Activated CD4-positive, alpha-beta T cell treated with anti-CD3 and anti-CD28 coated beads for 4 hours (primary cell): ENCODE measurements at places on chromosomes 11 and 22.
A peak's percentile ranks its signal among the peaks of the same experiment; 100 is the strongest.

GRCh38 chr11:88849368-88849767, 216.4 kb downstream of the GRM5 start:
- no peak for DNase-seq

DNA sequence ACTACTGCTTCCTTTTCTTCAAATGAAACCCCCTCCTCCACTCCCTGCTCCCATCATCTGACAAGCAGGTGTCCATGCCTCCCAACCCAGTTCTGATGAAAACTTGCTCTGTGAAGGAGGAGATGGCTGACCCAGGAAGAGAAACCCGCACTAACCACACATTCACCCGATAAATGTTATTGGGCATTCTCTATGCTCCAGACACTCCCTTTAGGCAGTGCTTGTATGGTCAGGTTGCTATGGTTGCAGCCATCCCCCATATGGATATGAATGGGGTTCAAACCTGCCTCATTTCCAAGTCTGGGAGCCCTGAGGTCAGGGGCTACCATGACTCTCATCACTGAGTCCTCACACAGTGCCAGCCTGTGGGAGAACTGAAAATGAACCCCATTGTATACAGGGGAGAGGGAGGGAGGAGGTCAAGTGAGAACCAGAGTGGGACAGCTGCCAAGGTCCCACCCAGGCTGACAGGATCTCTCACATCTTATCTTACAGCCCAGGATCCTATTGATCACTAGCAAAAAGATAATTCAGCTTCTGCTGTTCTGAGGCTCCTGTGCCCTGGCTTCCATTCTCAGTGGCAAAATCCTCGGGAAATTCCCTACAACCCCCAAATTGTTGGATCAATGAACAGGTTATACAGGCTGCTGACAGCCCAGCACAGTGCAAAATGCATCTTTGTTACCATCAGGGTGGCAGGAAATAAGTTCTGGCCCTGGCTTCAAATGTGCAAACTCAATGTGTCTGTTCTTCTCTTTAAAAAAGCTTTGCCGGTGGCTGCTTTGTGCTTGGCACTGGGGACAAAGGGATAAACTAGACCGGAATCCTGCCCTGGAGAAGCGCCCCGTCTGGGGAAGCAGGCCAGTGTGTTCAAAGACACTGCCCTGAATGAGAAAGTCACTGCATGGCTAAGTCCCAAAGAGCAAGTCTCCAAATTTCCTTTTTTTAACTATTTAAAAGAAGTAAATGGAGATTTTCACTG, 22.7 kb upstream of the ACER3 start:
- DNase-seq = no peak

GRCh38 chr11:2196970-2197770, 25.6 kb upstream of the TH start:
- DNase-seq = peak; percentile 69

GRCh38 chr11:125457814-125458343, 38.2 kb downstream of the FEZ1 start:
- no peak for DNase-seq

DNA sequence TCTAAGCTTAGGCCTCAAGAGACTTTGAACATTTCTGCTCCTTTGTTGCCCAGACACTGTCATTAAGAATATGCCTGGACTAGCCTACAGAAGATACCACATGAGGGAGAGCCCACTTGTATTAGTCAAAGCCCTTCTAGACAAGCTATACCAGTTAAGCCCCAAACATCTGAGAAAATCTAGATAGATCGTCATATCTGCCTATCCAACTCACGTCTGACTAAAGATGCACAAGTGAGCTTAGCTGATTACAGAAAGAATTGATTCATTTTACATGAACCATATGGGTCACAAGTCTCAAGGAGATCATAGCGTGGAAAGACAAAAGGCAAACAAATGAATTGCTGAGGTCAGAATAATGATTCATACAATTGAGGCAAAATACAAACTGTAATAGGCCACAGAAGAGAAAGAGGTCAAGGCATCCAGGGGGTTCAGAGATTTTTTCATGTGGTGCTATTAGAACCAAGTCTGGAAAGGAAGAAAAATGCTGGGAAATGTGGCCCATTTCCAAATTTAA, 1155.5 kb upstream of the TENM4 start:
- no peak for DNase-seq

DNA sequence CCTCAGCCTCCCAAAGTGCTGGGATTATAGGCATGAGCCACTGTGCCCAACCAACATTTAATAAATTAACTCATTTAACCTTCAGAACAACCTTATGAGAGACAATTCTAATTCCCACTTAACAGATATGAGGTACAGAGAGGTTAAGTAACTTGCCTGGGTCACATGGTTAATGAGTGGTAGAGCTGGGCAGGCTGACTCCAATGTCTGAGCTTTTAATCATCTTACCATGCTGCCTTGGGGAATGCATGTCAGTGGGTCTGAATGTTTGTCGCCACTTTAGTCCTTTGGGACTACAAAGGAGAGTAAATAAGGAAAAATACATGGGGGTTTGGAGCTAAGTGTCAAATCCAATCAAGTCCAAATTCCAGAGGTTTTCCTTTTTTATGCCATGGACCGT, 11.2 kb upstream of the PIK3C2A start:
- no peak for DNase-seq

- no peak for DNase-seq
These were observed 32.1 kb downstream of the CACNG2 start for GRCh38 chr22:36671404-36671803.

DNA sequence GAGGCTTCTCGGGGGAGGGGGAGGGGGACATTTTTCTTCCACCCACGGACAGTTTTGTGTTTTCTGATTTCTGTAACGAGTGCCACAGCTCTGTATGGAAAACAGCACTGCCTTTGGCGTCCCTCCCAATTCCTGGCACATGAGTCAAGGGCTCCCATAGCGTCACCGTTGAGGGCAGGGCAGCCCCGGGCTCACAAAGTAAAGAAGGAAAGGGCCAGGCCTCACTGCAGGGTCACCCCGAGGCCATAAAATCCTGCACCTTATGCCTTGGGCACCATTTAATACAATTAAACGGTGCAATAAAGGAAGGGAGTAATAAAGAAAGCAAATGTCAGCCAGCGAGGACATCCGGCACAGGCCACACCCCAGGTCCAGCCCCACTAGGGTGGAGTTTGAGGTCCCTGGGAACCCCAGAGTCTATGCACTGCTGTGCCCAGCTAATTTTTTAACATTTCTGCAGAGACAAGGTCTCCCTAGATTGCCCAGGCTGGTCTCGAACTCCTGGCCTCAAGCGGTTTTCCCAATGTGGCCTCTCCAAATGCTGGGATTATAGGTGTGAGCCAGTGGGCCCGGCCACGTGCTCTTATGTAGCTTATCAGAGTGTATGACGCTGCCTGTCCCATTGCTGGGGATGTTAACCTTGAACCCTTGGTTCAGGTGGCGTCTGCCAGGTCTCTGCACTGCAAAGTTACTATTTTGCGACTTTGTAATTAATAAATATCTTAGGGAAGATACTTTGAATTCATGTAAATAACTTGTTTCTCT, 13.6 kb upstream of the MUC2 start:
- no peak for DNase-seq

DNA sequence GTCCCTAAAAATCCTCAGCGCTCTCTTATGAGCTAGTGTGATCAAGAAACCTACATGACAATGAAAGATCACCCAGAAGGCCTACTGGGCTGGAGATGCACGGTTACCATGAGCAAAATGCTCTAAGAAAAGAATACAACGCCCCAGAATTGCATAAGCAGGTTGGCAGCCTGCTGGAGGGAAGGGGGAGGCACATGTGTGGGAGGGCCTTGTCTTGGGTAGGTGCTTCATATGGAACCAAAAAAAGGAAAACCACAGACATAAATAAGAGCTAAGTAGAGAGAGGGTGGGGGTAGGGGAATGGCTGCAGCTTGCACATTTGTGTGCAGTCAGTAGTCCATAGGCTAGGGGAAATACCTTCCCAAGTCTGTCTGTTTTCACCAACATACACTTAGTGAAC, 2.8 kb downstream of the SIAE start:
- DNase-seq = peak; percentile 39

- no peak for DNase-seq
These were observed 121.2 kb downstream of the ZNF280B start for GRCh38 chr22:22387386-22387736.

GRCh38 chr22:38169116-38169515, 12.5 kb downstream of the PLA2G6 start:
- no peak for DNase-seq

GRCh38 chr11:127238321-127238720, 237.8 kb upstream of the KIRREL3 start:
- no peak for DNase-seq

DNA sequence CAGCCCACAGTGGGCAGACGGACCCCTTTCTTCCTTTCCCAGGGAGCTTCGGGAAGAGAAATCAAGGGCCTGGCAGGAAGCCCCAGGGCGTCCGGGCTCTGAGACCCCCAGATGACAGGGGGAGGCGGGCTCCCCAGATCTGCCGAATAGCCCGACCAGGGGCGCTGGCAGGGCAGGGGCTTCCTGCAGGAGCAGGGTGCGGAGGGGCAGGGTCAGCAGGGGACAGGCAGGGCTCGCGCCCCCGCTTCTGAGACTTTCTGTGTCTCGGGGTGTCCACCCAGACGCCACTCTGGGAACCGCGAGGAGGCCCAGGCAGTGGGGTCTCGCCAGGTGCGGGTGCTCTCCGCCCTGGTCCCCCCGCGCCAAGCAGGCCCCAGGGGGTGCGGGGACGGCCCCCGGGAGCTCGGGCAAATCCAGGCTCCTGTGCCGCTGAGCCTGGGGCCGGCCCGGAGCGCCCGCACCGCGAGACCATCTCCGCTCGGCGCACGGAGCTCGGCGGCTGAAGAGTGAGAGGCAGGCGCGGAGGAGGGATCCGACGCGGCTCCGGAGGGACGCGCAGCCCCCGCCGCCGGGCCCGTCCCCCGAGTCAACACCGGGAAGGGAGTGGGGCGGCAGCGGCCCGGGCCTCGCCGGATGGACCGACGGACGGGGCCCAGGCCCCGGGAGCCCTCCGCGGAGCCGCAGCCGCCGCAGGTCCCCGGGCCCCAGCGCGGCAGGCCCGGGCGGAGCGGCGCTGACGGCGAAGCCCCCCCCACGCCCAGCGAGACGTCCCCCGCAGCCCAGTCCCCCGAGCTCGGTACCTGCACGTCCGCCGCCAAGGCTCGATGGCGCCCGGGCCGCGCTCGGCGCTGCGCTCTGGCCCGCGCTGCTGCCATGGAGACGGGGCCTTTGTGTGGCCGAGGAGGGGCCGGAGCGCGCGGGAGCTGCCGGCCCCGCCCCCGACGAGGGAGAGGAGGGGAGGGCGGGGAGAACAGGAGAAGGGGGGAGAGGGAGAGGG, at the start of gene PLXNB2:
TSS of gene PLXNB2 (minus strand) at position 894 of the 997 bp plus-strand sequence. CDS start 17,062 bp downstream, outside the sequence.
- DNase-seq = no peak

DNA sequence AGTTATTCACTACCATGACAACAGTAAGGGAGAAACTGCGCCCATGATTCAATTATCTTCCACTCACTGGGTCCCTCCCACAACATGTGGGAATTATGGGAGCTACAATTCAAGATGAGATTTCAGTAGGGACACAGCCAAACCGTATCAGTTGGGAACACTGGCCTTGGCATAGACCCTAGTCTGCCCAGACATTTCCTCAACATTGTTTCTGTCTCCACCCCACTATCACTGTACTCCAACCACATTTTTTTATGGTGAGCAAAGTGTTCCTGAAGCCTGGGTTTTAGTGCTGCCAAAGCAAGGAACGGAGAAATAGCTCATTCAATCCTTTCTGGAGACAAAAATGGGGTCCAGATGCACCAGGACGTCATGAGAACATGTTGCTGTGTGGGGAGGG, 122.6 kb upstream of the CCDC179 start:
- no peak for DNase-seq

- no peak for DNase-seq
These were observed 2.0 kb upstream of the EHD1 start for GRCh38 chr11:64880240-64881001.

- DNase-seq = no peak
These were observed 5.6 kb upstream of the UCP2 start for GRCh38 chr11:73988227-73988626.

DNA sequence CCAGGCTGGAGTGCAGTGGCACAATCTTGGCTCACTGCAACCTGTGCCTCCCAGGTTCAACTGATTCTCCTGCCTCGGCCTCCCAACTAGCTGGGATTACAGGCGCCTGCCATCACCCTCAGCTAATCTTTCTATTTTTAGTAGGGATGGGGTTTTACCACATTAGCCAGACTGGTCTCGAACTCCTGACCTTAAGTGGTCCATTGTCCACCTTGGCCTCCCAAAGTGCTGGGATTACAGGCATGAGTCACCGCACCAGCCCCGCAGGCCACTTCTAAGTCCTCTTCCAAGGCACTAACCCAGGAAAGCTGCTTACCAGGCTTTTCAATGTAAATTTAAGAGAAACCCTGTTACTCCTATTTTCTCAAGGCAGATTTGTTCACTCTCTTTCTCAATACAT, 50.4 kb downstream of the DENND5A start:
- no peak for DNase-seq

DNA sequence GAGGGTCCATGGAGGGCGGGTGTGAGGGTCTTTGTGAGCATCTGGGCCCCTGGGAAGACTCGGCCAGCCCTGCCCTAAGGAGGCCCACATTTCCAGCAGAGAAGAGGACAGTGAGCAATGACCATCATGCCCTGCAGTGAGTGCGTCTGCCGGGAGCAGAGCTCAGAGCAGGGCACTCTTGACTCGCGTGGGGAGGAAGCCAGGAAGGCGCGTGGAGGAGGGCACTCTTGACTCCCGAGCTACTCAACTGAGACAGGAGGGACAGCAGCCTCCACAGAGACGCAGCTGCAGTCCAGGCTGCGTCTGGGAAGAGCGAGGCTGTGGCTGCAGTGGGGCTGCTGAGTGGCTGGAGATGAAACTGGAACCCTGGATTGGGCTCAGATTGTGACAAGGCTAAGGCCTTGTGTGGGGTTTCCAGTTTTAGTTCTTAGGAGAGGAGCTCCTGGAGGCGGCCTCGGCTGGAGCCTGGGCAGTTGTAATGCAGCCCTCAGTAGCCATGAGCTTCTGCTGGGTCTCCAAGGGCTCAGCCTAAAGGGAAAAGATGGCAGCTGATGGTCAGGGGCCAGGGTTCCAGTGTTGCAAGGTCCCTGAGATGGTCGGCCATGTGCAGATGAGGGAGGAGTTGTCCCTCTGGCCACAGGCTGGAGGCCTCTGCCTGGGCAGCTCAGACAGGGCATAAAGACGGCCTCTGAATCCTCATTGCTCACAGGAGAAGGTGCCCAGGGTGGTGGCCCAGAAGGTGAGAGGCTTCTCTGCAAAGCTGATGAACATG, 264.7 kb upstream of the B3GAT1 start:
- DNase-seq = no peak

DNA sequence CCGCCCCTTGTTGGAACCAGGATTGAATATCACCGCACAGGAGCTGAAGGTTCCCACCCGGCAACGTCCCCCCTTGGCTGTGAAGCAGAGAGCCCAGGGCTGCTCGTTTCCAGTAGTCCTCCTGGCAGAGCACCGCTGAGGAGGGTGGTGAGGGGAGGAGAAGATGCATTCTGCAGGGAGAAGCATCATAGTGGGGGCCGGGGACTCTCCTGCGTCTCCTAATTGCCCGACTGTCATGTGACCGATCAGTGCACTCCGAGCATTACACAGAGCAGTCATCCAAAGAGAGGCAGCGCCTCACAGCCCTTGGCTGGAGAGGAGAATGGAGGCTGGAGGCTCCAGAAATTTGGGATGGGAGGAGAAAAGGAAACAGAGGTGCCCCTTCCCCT, 85.0 kb upstream of the SEPTIN5 start:
- DNase-seq = no peak

GRCh38 chr11:69542314-69543168, 61.1 kb downstream of the LINC01488 start:
- no peak for DNase-seq
